T follicular helper cell (primary cell): ENCODE measurements at places on chromosomes 16 and 17.

- no peak for DNase-seq
Observed at GRCh38 chr17:77326076-77326591, 185.4 kb downstream of the SEC14L1 start.

GRCh38 chr17:58085039-58085715, 2.0 kb downstream of the DYNLL2 start:
- no peak for DNase-seq

GRCh38 chr17:19388791-19389785, 2.1 kb upstream of the MFAP4 start:
- DNase-seq = no peak

DNA sequence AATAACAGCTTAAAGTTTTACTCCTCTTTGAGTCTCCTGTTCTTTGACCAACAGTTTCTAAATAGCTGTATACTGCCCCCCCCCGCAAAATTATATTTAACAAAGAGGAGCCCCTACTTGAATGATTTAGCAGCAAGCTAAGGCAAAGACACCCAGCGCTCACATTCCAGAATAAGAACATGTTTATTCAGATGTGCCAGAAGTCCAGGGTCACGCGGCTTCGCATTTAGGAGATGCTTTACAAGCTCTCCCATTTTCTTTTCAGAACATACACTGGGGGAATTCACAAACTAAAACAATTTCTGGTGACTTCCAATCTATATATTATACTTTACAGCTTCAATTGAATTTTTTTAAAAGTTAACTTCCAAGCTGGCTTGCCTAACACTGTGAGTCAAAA, 5.3 kb downstream of the PLD6 start:
- no peak for DNase-seq

- DNase-seq = no peak
Observed at GRCh38 chr16:27285676-27286196, 17.2 kb upstream of the NSMCE1 start.

GRCh38 chr16:23902748-23903414, 67.1 kb downstream of the PRKCB start:
- no peak for DNase-seq

DNA sequence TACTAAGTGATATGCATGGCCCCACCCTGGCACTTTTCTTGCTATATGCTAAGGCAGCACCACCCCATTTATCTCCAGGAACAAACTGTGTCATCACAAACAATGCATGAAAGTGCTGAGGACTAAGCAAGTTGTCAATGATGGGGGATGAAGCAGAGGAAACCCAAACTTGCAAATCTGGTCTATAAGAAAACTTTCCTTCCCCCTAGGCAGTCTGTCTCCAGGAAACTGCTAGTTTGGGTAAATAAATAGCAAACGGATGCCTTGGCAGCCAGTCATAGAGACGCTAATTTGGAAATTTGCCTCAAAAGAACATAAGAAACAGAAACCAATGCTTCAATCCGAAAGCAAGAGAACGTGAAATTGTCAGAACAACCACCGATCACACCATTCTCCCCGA, 5.6 kb upstream of the HSBP1 start:
- DNase-seq = no peak

GRCh38 chr17:31580706-31581490, 189.4 kb downstream of the RAB11FIP4 start:
- no peak for DNase-seq

- DNase-seq = no peak
Observed at GRCh38 chr16:69709456-69710084, 16.8 kb downstream of the NQO1 start.

- no peak for DNase-seq
Observed at GRCh38 chr16:11650641-11651591, 17.3 kb upstream of the SNN start.

DNA sequence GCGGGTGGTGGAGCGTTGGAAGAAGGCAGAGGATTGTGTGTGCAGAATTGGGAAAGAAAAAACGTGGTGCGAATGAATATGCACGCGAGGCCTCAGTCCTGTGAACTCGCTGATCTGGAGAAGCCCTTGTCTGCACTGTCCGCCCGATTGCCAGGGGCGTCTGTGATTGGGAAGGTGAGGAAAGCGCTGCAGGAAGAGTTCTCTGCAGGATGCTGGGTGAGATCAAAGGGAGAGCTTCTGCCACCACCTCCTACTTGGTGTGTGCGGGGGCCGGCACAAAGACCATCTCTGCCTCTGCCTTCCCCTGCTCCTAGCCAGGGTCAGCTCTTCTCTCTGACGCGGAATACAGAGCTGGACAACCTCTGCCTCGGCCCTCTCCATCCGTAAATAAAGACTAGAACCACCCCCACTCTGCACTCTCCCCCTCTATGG, 841 bp upstream of the RAB5C start:
- DNase-seq = no peak

- no peak for DNase-seq
Observed at GRCh38 chr17:46832945-46833839, 14.7 kb upstream of the WNT3 start.

DNA sequence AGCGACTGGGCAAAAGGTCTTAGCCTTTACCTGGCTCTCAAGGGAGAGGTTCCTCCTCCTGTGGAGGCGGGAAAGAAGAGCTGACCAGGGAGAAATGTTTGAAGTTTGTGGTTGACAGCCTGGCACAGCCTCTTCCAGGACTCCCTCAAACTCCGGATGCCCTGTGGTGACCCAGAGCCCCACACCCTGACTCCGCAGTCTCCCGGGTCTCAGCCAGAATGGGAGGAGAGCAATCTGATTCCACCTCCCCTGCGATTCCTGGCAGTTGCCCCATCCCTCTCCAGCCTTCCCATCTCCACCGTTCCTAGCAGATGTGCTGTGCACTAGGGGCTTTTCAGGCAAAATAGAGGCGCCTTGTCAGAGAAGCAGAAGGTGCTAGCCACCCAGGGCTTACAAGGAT, 5.5 kb upstream of the DNAI2 start:
- DNase-seq = no peak

- no peak for DNase-seq
Observed at GRCh38 chr17:22305356-22306071, 613.2 kb downstream of the KCNJ18 start.

DNA sequence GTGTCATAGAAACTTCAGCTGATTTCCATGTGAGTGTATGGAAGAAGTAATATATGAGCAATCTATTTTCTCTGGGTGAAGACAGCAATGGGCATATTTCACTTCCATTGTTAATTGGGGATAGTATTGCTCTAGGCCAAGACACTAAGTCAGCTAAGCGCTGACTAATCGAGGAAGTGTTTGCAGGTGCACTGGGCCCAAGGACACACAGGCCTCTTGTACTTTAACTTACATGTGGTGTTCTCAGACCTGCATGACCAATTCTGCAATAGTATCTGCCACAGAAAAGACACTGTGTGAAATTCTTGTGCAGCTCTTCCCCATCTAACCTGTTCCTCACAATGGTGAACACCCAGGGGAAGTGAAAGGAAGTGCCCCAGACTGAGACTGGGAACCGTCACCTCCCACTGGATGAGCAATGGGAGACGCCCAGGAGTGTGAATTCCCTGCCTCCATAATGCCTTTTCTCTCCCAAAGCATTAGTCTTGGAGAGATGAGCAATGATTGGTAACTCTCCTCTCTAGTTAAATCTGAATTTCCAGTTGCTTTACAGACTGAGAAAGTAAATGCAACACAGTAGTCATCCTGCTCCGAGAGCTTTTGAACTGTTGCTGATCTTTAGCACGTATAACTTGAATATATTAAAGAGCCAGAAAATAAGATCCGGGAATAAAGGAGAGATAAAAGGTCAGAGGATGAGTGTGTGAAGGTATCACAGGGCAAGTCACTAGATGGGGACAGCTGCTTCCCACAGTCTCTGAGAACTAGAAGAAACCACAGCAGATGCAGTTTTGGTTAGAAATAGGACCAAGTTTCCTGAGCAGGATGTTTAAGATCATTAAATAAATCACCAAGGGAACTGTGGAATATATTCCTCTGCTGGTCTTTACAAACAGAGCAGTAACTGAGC, 82.6 kb downstream of the CDK5R1 start:
- no peak for DNase-seq

- no peak for DNase-seq
Observed at GRCh38 chr16:19843371-19843770, 41.3 kb downstream of the GPRC5B start.

GRCh38 chr16:88566158-88566557, 4.0 kb upstream of the ZC3H18 start:
- no peak for DNase-seq

GRCh38 chr17:82231562-82232321, 2.9 kb downstream of the SLC16A3 start:
- DNase-seq = no peak

DNA sequence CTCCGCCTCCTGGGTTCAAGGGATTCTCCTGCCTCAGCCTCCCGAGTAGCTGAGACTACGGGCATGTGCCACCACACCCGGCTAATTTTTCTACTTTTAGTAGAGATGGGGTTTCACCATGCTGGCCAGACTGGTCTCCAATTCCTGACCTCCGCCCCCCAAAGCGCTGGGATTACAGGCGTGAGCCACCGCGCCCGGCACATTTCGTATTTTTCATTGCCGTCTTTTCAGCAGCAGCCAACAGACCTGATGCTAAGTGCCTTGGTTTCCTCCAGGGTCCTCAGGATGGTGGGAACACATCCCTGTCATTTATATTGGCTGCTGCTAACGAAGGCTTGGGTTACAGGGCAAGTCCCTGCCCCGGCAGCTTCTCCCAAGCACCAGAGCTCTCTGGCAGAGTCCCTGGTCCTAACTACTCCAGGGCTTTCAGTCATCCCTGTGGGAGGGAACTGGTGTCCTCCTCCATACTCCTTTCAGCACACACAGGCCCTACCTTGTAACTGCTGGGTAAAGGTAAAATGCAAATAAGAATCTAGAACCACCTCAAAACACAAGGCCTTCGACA, 1.5 kb upstream of the RNF157 start:
- no peak for DNase-seq

DNA sequence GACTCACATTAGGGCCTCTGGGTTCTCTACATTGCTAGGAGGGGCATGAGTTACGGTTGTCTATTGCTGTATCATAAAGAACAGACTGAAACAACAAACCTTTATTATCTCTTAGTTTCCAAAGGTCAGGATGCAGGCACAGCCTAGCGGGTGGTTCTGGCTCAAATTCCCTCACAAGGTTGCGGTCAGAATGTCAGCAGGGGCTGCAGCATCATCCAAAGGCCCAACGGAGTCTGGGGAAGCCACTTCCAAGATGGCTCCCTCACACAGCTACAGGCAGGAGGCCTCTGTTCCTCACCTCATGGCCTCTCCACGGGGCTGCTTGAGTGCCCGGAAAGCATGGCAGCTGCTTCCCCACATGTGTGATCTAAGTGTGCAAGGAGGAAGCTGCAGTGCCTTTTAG, 29.6 kb upstream of the ZFPM1 start:
- no peak for DNase-seq

DNA sequence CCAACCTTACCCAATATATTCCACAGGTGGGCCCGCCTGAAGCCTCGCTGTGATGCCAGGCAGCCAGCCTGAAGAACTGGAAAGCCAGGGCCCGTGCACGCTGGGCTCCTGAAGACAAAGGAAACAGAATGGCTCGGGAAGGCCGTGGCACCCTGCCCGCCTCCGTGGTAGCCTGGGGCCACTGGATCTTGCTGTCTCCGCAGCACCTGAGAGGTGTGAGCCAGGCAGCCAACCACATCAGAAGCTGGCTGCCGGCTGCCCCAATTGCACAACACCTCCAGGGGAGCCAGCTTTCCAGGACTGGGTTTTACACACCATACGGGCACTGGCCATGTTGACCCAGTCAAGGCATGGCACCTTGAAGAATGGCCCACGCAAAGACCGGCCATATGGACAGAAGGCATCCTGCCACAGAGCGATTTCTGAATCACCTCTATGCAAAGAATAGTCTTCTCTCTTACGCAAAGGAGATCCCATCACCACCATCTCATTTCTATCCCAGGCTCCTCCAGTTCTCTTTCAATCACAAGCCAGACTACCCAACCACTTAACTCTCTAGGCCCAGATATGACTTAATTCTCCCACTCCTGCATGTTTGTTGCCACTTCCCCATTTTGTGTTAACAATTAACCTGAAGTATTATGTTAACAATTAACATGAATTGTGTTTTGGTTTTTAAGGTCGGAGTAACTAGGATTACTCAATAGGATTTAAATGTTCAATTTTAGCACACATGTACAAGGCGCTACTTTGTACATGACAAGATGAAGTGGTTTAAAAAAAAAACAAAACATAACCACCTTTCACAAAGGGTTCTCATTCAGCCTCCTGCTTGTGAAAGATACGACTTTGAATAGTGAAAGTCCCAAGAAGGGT, 32.1 kb downstream of the ZFHX3 start:
- DNase-seq = no peak
